Activated T-helper 17 cell treated with anti-CD3 and anti-CD28 coated beads, Interleukin-2, amount 50 U/mL, for 72 hours (primary cell): ENCODE measurements at places on chromosomes 16 and 17.
A peak's percentile ranks its signal among the peaks of the same experiment; 100 is the strongest.

GRCh38 chr16:2155977-2156848, 631 bp downstream of the TRAF7 start:
- peak overlapping the region; percentile 82 for H3K27ac ChIP-seq
- H3K27me3 ChIP-seq = no peaks in the 10 kb centered on the region
- H3K4me3 ChIP-seq = peak overlapping the region; percentile 93
- peaks cover 44% of the 10 kb centered on the region for H3K36me3 ChIP-seq

GRCh38 chr16:2778630-2778958, 1.5 kb upstream of the ELOB start:
- H3K27ac ChIP-seq = peak overlapping the region; percentile 95
- H3K36me3 ChIP-seq = peaks cover 21% of the 10 kb centered on the region
- H3K4me3 ChIP-seq = peak overlapping the region; percentile 95
- ATAC-seq = no peak
- peaks cover 9% of the 10 kb centered on the region for H3K4me1 ChIP-seq
- H3K27me3 ChIP-seq = no peaks in the 10 kb centered on the region

DNA sequence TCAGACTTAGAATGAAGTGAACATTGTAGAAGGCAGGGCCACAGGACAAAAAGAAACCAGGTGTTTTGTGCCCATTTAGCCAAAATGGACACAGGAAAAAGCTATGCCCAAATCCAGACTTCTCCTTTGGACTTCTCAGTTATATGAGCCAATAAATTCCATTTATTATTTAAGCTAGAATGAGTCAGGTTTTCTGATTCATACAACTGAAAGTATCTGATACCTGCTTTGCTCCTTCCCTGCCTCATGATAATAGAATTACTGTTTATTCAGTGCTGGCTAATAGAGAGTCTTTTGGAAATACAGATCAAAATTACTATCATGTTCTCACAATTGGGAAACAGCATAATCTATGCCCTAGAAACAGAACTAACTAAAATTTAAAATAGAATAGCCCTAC, 8.7 kb upstream of the CPD start:
- no peaks in the 10 kb centered on the region for H3K36me3 ChIP-seq
- H3K4me3 ChIP-seq = no peak overlapping the region
- ATAC-seq = no peak
- peaks cover 21% of the 10 kb centered on the region for H3K4me1 ChIP-seq

- peaks cover 12% of the 10 kb centered on the region for H3K4me1 ChIP-seq
- no peaks in the 10 kb centered on the region for H3K27me3 ChIP-seq
- ATAC-seq = peak; percentile 52
- peak overlapping the region; percentile 44 for H3K4me3 ChIP-seq
Observed at GRCh38 chr16:75420987-75421819, 12.1 kb downstream of the CFDP1 start.

GRCh38 chr17:79832218-79833109, 6.8 kb downstream of the CBX4 start:
- H3K27me3 ChIP-seq = no peaks in the 10 kb centered on the region
- H3K4me1 ChIP-seq = peaks cover 4% of the 10 kb centered on the region
- peak overlapping the region; percentile 37 for H3K27ac ChIP-seq
- H3K36me3 ChIP-seq = peaks cover 16% of the 10 kb centered on the region
- no peak for ATAC-seq

DNA sequence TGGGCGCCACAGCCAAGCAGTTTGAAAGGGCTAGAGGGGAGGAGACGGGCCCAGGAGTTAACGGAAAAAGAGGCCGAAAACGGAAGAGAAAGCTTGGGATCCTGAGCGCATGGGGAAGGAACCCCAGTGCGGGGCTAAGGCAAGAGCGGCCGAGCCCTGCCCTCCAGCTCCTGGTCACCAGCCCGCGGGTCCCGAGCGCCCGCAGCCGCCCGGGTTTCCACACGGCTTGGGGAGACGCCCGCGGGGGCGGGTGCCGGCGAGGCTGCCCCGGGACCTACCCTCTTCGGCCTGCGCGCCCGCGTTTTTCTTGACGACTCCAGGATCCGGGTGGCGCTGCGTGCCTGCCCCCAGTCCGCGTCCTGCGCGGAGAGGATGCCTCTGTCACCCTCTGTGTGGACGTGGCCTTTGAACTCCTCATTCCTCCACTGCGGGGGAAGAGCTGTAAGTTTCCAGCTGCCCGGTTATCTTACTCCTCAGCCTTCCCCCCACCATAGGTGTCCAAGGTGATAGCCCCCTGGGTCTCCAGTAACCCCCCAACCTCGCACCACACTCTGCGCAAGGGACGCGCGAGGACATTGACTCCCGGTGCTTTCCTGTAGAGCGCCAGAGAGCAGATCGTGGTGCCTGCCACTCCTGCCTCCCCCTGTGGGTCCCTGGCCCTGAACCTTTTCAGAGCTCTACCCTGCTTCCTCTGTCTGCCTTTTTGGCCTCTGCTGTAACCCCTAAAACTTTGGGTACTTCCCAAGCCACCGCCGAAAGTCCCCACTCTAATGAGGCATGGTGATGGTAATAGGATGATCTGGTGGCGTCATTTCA, 1.7 kb upstream of the CDH11 start:
- H3K27ac ChIP-seq = no peak overlapping the region
- no peaks in the 10 kb centered on the region for H3K4me1 ChIP-seq
- no peaks in the 10 kb centered on the region for H3K36me3 ChIP-seq
- H3K27me3 ChIP-seq = peaks cover 16% of the 10 kb centered on the region
- H3K4me3 ChIP-seq = no peak overlapping the region

DNA sequence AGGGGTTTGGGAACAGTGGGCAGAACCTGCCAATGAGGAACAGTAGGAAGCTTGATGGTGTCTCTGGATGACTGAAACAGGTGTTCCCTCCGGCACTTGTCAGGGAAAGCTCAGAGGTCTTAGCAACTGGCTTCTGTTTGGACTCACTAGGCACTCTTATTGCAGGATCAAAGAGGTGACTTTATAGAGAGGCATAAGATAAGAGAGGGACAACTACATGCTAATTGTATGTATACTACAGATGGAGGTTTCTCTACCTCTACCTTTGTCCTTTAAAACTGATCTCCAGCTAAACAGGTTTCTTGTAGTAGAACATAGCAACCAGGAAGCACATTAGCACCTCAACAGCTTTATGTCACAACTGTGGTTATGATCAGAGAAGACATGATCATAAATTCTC, 7.6 kb downstream of the CNTD1 start:
- no peak for ATAC-seq
- no peaks in the 10 kb centered on the region for H3K27me3 ChIP-seq
- H3K4me3 ChIP-seq = no peak overlapping the region
- no peak overlapping the region for H3K27ac ChIP-seq
- peaks cover 25% of the 10 kb centered on the region for H3K36me3 ChIP-seq
- no peaks in the 10 kb centered on the region for H3K4me1 ChIP-seq

- H3K27me3 ChIP-seq = peaks cover 21% of the 10 kb centered on the region
- H3K4me3 ChIP-seq = no peak overlapping the region
- no peaks in the 10 kb centered on the region for H3K36me3 ChIP-seq
- H3K4me1 ChIP-seq = no peaks in the 10 kb centered on the region
Observed at GRCh38 chr16:66254751-66255150, 111.7 kb upstream of the CDH5 start.

DNA sequence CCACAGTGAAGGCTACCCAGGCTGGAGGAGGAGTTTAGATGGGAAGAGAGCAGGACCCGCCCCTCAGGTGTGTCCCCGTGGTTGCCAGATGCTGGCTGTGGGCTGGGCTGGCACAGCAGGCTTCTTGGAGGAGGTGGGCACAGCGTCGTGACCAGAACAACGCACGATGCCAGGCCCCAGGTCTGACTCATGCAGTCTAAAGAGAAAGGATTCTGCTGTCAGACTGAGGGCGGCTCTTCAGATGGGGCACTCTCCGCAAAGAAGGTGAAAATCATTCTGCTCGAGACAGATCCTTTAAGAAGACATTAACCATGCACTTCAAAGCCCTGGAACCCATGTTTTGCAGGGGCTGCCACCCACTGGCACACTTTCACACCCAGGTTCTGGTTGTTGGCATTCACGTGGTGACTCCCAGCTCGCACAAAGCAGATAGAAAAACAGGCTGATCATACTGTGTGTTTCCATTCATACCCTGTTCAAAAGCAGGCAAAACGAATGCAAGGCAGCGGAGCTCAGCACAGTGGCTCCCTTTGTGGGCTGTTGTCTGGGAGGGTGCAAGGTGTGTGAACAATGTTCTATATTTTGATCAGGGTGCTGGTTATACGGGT, 19.0 kb downstream of the CACNG4 start:
- peak overlapping the region; percentile 16 for H3K4me3 ChIP-seq
- ATAC-seq = peak; percentile 35
- peaks cover 6% of the 10 kb centered on the region for H3K4me1 ChIP-seq
- H3K27me3 ChIP-seq = peaks cover 50% of the 10 kb centered on the region
- no peaks in the 10 kb centered on the region for H3K36me3 ChIP-seq
